ENCODE measurements at places on chromosomes 11 and 22.
A peak's percentile ranks its signal among the peaks of the same experiment; 100 is the strongest.

DNA sequence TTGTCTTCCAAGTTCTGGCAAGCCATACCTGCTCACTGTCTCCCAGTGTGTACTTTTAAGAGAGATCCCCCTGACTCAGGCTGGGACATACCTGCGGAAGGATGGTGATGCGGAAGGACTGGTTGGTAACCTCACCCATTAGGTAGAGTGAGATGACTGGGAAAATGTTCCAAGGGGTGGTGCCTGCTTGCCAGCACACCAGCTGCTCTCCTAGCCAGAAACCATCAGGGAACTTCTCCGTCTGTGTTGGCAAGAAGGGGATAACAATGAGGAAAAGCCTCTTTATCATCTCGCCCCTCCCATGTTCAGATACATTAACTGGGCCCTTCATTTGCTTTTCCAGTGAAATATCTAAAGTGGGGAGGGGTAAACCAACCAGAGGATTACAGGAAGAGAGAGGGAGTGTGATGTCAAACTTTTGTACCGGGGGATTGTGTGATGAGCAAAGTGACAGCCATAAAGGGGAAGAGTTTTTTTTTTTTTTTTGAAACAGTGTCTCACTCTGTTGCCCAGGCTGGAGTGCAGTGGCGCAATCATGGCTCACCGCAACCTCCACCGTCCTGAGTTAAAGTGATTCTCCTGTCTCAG lies at the start of gene BACE1-AS:
BACE1-AS (plus strand) TSS at position 538 of the 588 bp plus-strand sequence.
- DNase-seq: no peak

DNA sequence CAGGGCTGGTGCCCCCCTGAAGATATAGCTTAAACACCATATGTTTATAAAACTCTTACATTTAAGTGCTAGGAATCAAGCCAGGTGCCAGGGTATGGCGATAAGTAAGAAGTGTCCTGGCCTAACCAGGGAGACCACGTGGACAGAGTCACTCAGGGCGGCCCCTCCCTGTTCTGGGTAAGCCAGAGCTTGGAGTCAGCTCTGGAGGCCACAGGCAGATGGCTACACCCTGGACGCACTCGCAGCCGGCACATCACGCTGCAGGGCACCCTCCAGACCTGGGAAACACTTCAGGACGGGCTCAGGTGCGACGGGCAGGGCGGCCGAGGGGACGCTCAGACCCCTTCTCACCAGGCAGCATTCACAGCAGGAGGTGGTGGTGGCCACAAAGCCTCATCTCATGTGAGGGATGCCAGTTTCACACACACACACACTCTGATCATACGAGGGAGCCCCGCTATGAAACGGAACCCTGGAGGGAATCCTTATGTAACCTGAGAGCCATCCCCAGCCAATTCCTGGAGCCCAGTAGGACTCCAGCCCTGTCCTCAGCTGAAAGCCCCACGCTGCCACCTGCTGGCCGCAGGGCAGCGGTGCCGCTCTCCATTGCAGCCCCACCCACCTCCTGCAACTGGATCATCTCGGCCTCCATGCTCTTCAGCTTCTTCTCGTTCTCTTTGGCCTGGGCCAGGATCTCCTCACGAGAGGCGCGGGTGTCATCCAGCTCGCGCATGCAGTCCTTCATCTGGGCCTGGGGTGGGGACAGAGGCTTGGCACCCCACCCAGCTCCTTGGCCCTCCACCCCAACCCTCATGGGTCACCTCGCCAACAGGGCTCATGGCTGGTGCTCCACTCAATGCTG lies 33.4 kb downstream of the APOL1 start:
- DNase-seq: peak; percentile 87

- DNase-seq: no peak
Measured at GRCh38 chr11:47366020-47366490, 12.3 kb downstream of the SPI1 start.

- no peak for DNase-seq
Measured at GRCh38 chr11:40337118-40337517, 1122.3 kb downstream of the LRRC4C start.

DNA sequence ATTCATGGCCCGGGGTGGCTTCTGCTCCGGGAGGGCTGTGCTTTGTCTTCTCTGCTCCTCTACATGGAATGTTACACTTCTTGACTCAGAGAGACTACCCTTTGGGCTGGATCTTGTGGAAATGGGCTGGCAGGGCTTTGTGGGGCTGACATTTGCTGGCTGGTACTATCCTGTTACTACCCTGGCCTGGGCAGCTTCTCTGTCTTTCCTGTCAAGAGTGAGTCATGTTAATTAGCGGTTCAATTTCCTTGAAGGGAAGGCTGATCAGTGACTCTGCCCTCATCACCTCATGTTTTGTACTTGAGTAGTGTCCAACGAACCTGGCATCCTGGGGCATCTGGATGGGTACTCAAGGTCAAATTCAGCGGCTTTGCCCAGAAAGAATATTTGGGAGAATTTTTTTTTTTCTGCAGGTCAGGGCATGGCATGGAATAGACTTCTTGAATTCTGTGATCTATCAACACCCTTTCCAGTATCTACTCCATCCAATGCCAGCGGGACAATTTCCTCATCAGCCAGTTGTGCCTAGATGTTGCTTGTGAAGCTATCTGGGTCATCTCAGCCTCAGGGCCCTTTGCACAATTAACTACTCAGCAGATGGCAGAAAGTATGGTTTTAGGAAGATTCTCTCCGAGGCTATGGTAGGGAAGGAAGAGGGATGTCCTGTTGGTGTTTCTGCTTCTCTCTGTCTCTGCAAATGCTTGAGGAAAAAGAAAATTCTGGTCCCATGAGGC lies 140.5 kb upstream of the PLET1 start:
- no peak for DNase-seq

DNA sequence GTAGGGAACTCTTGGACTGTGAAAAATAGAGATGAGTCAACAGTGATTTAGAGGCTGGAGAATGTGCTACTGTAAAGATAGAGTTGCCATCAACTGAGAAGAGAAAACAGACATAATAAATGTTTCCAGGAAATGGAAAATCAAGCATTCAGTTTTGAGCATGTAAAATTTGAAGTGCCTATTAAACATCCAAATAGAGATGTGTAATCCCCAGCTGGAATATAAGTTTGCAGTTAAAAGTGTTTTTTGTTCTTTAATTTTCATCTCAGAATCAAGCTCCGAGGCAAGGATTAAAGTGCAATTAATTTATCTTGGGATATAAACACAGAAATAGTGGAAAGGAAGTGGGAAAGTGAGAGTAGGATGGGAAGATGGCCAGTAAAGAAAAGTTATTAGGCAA lies 666.0 kb upstream of the RAG2 start:
- no peak for DNase-seq

GRCh38 chr22:33921525-33922348 lies 1.5 kb upstream of the LARGE1 start:
- DNase-seq: no peak

- no peak for DNase-seq
Measured at GRCh38 chr22:30044881-30045493, 35.3 kb upstream of the HORMAD2 start.

- DNase-seq: no peak
Measured at GRCh38 chr11:12420040-12420439, 42.7 kb downstream of the PARVA start.

- no peak for DNase-seq
Measured at GRCh38 chr22:38455530-38456271, 702 bp upstream of the KCNJ4 start.

DNA sequence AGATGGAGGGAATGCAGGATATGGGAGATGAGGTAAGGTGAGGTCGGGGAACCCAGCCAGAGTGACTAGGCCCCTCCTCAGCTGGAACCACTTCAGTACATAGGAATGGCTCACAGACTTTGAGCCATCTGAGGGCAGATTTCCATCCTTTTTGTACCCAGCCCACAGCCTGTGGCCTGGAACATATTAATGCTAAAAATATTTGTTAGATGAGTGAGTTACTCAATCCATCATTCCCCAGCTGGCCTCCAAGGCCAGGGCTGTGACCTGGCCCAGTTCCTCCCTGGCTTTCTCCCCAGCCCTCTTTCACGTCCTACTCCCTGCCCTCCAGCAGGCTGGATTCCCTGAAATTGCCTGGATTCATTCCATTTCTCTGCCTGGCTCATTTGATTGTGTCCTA lies 57.2 kb upstream of the PRDM11 start:
- no peak for DNase-seq

GRCh38 chr11:130645164-130645842 lies 196.9 kb downstream of the ADAMTS15 start:
- no peak for DNase-seq

- DNase-seq: peak; percentile 11
Measured at GRCh38 chr22:25900880-25901279, 158.9 kb downstream of the MYO18B start.

DNA sequence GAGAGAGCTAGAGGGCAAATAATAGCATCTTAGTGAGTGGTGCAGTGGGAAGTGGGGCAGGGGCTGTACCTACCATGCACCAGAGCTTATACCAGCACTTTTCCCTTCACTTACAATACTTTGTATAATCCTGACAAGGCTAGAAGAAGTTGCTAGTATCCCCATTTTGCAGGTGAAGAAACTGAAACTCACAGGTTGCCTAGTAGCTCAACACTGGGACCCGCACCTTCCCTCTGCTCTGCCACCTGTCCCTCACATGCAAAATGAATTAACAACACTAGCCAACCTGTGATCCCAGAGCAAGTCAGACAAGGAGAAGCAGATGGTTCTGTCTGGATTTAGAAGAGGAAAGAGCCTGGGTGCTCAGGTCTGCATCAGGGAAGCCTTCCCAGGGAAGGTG lies 510.4 kb downstream of the BUD13 start:
- DNase-seq: no peak

DNA sequence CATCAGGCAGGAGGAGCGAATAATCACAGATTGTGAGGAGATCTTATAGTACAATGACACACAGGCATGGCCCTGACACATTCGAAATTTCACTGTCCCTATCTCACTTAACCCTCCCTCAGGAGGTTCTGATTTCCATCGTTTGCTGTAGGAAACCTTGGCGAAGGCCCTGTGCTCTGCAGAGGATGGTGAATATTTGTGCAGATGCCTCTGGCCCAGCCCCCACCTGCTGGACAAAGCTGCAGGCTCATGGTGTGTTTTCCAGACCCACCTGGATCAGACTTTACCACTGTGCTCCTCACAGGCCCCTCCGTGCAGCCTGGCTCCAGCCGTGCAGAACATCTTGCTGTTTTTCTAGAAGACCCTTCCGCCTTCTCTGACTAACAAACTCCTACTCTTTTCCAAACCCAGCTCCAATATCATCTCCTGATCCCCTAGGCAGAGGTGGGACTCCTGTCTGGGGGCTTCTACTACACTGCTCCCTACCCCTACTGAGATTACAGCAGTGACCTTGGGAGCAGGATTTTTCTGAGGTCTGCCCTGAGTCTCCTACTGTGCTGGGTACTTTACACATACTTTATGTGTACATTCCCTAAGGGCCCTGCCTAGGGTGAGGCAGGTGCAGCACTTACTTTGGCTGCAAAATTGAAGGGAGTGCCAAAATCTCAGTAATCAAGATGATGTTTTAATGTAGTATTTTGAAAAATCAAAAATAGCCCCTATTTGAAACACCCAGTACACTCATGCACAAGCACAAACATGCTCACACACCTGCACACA lies 412.7 kb downstream of the SOX6 start:
- DNase-seq: no peak

- peak; percentile 87 for DNase-seq
Measured at GRCh38 chr11:59668188-59668949, 468 bp downstream of the PATL1 start.

GRCh38 chr11:1832211-1832919 lies 2.4 kb upstream of the SYT8 start:
- peak; percentile 66 for DNase-seq

GRCh38 chr11:64263021-64263946 lies 12.0 kb downstream of the PLCB3 start:
- DNase-seq: no peak

- DNase-seq: no peak
Measured at GRCh38 chr11:74980634-74981033, 8.1 kb upstream of the NEU3 start.

DNA sequence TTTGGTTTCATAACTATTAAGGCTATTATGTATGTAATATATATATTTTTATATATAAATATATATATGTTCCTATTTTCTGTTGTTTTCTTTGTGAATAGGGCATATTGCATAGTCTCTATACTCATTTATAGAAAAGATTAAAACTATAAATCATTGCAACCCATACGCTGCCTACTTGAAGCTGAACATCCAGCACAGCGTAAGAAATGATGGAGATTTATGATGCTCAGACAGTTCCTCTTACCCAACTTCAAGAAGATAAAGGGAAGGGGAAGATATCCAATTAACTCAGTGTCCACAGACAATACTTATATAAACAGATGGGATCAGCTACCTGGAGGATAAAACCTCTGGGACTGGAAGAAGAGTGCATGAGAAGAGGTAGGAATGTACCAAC lies 791.7 kb downstream of the FAM181B start:
- no peak for DNase-seq

- DNase-seq: no peak
Measured at GRCh38 chr11:69487391-69487790, 5.9 kb downstream of the LINC01488 start.
